RPMI7951 (cell line): ENCODE measurements at places on chromosomes 6 and 20.
A peak's percentile ranks its signal among the peaks of the same experiment; 100 is the strongest.

GRCh38 chr20:2217857-2218539, 77.8 kb upstream of the TGM3 start:
- DNase-seq = no peak

DNA sequence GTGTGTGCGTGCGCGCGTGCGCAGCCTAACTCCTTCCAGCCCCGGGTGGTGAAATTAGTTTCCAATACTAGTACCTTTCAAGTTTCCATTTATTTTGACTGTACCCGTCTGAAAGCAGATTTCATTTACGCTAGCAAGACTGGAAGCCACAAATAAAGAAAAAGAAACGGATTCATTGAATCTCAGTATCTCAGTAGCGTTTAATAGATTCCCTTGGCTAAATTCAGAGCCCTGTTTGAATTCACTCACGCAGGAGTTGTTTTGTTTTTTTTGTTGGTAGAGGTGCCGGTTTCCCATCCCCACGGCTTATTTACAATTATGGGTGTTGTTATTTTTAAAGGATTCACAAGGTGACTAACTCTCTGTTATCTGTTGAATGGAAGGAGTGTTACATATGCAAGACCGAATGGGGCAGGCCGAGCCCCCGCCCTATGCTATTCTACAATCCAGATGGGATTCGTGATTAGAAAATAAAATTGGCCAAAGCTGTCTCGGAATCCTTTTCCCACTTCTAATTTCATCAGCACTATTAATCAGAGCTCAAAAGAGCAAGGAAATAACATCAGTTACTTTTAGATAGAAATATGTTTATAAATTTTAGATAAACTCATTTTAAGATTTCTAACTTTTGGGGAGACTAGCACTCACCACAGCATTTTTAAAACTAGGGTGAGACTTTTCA, 2.3 kb upstream of the INSM1 start:
- no peak for DNase-seq

- no peak for DNase-seq
These were observed at the start of gene CLVS2 for GRCh38 chr6:122995921-122996793. TSS of gene CLVS2 (plus strand) at chr6:122996235. CDS start at chr6:122997778, 1,543 bp downstream.

DNA sequence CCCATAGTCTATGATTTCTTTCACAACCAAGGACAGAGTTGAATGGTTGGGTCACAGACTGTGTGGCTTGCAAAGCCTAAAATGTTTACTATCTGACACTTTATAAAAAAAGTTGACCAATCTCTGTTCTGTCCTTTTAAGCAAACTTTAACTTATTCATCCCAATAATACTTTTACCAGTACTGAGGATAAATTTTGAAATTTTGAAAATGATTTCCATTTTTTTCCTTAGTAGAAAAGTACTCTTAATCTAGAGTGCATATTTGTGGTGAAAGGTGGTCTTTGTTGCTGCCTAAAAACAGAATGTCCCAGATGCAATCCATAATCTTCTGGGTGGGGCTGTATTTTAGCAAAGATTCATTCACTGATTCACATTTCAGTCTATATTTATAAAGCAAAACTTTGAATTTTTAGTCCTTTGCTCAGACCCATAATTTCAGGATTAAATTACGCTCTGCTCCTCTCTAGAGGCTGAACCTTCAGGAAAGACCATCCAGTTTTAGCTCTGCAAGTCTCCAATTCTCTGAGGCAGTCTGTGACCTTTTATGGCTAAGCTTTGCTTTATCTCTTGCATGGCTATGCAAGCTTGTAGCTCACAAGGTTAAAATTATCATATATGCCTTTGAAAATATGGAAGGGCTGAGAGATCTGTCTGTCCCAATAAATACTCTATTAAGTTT, 573.5 kb downstream of the COL12A1 start:
- DNase-seq = no peak

DNA sequence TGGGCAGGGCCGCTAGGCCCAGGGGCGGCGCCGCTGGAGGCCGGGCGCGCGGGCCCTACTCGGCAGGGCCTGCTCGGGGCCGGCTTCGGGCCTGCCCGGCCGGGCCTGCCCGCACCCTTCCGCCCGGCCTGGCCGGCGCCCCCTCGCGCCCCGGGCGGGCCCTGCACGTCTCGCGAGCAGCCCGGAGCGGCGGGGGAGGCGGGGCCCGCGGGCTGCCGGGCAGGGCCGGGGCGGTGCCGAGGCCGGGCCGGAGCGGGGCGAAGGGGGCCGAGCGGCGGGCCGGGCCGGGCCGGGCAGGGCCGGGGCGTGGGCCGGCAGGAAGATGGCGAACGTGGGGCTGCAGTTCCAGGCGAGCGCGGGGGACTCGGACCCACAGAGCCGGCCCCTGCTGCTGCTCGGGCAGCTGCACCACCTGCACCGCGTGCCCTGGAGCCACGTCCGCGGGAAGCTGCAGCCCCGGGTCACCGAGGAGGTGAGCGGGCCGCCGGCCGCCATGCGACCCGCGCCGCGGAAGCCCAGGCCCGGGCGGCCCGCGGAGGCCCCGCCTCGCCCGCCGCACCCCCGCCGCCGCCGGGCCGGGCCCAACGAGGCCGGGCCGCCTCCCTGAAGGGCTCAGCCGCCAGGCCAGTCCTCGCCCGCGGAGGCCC, at the start of gene NPEPL1:
Gene NPEPL1 (plus strand): TSS at position 222 of the 647 bp plus-strand sequence. CDS start 101 bp downstream, at position 323.
- DNase-seq = peak; percentile 82

DNA sequence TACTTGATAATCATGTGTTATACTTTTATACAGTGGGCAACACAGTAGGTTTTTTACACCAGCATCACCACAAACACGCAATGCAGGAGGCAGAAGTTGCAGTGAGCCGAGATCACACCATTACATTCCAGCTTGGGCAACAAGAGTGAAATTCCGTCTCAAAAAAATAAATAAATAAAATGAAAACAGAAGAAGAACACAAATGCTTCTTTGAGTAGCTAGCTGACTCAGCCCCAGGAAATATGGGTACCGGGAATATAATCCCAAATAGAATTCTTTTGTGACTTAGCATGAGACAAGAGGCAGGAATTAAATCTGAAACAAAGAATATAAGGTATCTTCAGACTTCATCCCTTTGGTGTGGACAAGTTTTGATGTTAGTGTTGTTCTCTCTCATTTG, 164.2 kb upstream of the ATXN1 start:
- peak; percentile 65 for DNase-seq

DNA sequence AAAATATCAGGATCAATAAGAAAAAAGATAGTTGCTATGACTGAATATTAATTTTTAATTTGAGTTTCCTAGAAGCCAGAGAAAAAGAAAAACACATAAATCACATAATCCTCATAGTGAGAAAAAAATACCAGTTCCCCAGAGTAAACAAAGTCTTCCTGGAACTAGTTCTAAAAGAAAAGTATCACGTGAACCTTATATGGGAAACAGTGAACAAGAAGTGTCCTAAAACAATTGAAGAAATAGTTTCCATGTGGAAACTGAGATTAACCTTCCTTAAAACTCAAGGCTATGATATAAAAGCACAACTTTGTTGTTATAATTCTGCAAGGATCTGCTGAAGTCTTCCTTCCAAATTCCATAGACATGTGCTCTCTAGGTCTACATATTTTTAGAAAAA, 50.6 kb downstream of the RCAN2 start:
- no peak for DNase-seq
